SK-N-SH (cell line): ENCODE measurements at places on chromosomes 3 and 15.

GRCh38 chr3:46612324-46612723, at the start of gene FAM240A:
FAM240A (plus strand) TSS chr3:46612525; CDS start chr3:46612684, 159 bp downstream.
- no peak for DNase-seq
- H3K27ac ChIP-seq, result no peak within 1 kb of the TSS

DNA sequence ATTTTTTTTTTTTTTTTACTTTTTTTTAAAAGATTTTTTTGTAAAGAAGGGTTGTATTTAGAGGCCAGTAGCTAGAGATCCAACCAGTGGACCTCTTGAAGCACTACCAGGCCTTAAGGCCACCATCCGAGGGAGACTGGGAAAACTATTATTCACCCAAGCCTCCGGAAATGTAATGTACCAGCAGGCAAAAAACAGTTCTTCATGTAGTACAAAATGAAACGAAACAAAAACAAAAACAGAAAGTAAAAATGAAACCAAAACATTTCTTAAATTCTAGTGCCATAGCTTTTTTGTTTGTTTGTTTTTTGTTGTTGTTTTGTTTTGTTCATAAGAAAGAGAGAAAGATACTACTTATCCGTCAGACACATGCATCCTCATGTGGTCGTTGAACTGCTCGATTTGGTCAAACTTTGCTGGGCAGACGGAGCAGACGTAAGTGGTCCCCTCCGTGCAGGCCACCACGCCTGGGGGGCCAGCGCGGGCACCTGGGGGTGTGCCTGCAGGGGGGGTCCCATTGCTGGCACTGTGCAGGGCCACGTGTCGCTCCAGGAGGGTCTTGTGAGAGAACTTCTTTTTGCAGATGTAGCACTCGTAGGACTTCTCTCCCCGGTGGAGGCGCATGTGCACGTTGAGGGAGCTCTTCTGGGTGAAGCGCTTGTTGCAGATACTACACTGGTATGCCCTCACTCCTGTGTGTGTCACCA, 45.0 kb downstream of the TIGIT start:
- DNase-seq, result no peak
- peaks cover 14% of the 10 kb centered on the region for H3K36me3 ChIP-seq
- no peak overlapping the region for H3K4me3 ChIP-seq
- H3K27me3 ChIP-seq, result no peaks in the 10 kb centered on the region
- no peaks in the 10 kb centered on the region for H3K4me1 ChIP-seq

- H3K4me3 ChIP-seq, result no peak overlapping the region
- H3K4me1 ChIP-seq, result peaks cover 2% of the 10 kb centered on the region; the same call in 1 of the 2 replicates
- no peaks in the 10 kb centered on the region for H3K27me3 ChIP-seq
- H3K27ac ChIP-seq, result no peak overlapping the region
- no peaks in the 10 kb centered on the region for H3K36me3 ChIP-seq
Observed at GRCh38 chr15:92706201-92706600, 50.6 kb upstream of the FAM174B start.

DNA sequence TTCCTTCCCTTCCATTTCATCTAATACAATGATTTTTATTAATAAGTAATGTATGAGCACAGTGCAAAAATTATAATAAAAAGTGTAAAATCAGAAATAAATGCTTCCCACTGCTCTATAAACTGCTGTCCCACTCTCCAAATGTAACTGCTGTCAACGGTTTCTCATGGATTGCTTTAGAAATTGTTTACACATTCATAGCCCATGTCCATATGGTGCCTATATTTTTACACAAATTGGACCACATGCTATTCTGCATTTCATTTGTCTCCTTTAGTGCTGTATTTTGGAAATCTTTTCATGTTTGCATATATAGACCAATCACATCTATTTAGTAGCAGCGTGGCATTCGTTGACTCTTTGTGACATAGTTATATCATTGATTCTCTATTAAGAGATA, 164.7 kb upstream of the SLCO3A1 start:
- no peak for DNase-seq
- no peak overlapping the region for H3K4me3 ChIP-seq
- no peaks in the 10 kb centered on the region for H3K36me3 ChIP-seq
- H3K4me1 ChIP-seq, result 0 out of 2 replicates have a peak, but pooled peaks cover 1% of the 10 kb centered on the region

- no peaks in the 10 kb centered on the region for H3K36me3 ChIP-seq
- no peak for DNase-seq
- H3K4me3 ChIP-seq, result no peak overlapping the region
- no peaks in the 10 kb centered on the region for H3K27me3 ChIP-seq
- no peaks in the 10 kb centered on the region; the same call in 1 of the 2 replicates for H3K4me1 ChIP-seq
Observed at GRCh38 chr3:101095693-101096430, 102.6 kb upstream of the ABI3BP start.

DNA sequence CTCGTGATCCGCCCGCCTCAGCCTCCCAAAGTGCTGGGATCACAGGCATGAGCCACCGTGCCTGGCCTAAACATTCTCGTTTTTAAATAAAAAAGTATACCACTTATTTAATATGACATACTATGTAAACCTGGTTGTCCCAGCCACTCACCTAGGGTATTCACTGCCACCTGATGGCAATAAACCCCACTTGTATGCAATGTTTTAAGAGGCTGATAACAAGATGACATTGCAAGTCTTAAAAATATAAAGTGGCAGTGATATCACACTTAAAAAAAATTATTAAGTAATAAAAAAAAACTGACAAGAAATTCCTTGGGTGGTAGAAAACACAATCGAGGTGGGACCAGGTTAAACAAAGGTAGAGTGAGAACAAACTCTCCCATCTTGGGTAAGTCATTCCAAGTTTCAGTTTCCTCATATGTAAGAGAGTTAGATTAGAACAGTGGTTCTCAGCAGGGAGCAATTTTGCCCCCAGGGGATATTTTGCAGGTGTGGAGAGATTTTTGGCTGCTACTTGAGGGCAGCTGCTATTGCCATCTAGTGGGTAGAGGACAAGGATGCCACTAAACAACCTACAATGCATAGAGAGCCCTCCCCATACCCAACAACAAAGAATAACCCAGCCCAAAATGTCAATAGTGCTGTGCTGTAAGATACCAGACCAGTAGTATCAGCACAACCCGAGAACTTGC, 14.5 kb downstream of the ARF4 start:
- no peak overlapping the region for H3K4me3 ChIP-seq
- no peak overlapping the region for H3K27ac ChIP-seq
- peaks cover 26% of the 10 kb centered on the region for H3K36me3 ChIP-seq
- no peaks in the 10 kb centered on the region for H3K27me3 ChIP-seq

DNA sequence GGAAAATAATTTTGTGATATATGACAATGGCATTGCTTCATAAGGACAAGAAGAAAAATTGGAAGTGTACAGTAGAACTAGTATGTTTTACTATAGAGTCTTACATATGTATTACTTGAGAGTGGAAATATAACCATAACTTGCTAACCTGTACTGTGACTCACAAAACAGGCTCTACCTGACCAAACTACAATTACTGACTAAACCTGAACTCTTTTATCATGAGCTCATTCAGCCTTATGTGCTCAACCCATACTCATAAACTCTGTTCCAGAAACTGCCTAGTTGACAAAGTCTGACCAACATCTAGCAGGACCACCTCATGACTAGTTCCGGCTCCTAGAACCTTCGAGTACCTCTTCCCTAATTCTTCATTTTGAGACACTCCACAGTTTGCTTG, 6.3 kb downstream of the CDIN1 start:
- no peaks in the 10 kb centered on the region; the same call in 1 of the 2 replicates for H3K4me1 ChIP-seq
- no peak for DNase-seq
- no peaks in the 10 kb centered on the region for H3K27me3 ChIP-seq
- H3K27ac ChIP-seq, result no peak overlapping the region
- no peaks in the 10 kb centered on the region for H3K36me3 ChIP-seq
- no peak overlapping the region for H3K4me3 ChIP-seq

DNA sequence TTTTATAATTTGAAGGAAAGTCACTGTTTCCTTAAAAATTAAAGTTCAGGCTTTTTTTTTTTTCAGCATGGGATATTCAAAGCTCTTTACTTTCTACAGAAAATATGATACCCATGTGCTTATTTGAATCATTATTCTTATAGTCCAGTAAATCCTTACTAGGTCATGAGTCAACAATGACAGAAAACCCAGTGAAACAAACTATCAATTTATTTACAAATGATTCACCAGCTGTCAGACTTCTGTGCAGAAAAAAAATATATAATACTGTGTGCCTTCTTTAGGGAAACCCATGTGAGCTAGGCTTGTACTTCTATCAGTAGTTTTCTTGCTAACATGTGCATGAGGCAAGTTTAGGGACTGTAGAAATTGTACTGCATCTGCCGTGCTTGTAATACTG, 1.2 kb downstream of the ACP3 start:
- H3K36me3 ChIP-seq, result no peaks in the 10 kb centered on the region
- no peaks in the 10 kb centered on the region; the same call in 1 of the 2 replicates for H3K27me3 ChIP-seq
- no peak overlapping the region for H3K4me3 ChIP-seq
- DNase-seq, result no peak
- H3K4me1 ChIP-seq, result peaks cover 3% of the 10 kb centered on the region
